ENCODE measurements at places on chromosomes 11 and 22. TPM values are rescaled to one million over a fixed set of nuclear protein-coding genes. Genes with fewer than 3 reads are reported as not detected.

GRCh38 chr22:22924369-22925145 lies 36.9 kb downstream of the IGLL5 start:
- H3K27me3 ChIP-seq, result no peaks in the 10 kb centered on the region
- no peaks in the 10 kb centered on the region for H3K4me1 ChIP-seq
- H3K36me3 ChIP-seq, result no peaks in the 10 kb centered on the region

GRCh38 chr11:31408201-31408600 lies 38.5 kb downstream of the DNAJC24 start:
- H3K27me3 ChIP-seq, result no peaks in the 10 kb centered on the region
- H3K4me3 ChIP-seq, result no peak overlapping the region
- no peak for DNase-seq
- H3K4me1 ChIP-seq, result no peaks in the 10 kb centered on the region
- no peaks in the 10 kb centered on the region for H3K36me3 ChIP-seq

- H3K36me3 ChIP-seq, result no peaks in the 10 kb centered on the region
- peaks cover 4% of the 10 kb centered on the region for H3K4me1 ChIP-seq
- DNase-seq, result no peak
- no peaks in the 10 kb centered on the region for H3K27me3 ChIP-seq
These were observed 27.4 kb upstream of the SEPTIN5 start for GRCh38 chr22:19686946-19687345.

DNA sequence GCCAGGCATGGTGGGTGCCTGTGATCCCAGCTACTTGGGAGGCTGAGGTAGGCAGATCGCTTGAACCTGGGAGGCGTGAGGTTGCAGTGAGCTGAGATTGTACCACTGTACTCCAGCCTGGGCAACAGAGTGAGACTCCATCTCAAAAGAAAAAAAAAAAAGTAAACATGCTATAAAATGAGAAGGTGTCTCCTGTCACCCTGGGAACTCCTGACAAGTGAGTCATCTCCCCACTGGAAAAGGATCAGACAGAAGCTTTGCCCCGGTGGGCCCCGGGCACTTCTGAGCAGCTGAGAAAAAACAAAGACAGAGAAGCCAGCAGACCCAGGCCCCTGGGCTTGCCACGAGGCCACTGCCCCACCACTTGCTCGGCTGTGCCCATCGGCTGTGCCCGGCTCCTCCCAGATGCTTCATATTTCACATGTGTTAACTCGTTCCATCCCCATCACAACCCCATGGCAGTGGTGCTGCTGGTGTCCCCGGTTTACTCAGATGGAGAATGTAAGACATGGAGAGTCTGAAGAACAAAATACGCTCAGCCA lies 22.3 kb downstream of the TTLL1 start:
- H3K36me3 ChIP-seq, result peaks cover 4% of the 10 kb centered on the region
- H3K27me3 ChIP-seq, result no peaks in the 10 kb centered on the region
- no peak overlapping the region for H3K27ac ChIP-seq
- no peaks in the 10 kb centered on the region for H3K4me1 ChIP-seq

- H3K4me1 ChIP-seq, result no peaks in the 10 kb centered on the region
- no peaks in the 10 kb centered on the region for H3K27me3 ChIP-seq
- H3K27ac ChIP-seq, result no peak overlapping the region
- no peaks in the 10 kb centered on the region for H3K36me3 ChIP-seq
- H3K4me3 ChIP-seq, result no peak overlapping the region
- DNase-seq, result no peak
These were observed 328.0 kb downstream of the MN1 start for GRCh38 chr22:27473533-27473932.

DNA sequence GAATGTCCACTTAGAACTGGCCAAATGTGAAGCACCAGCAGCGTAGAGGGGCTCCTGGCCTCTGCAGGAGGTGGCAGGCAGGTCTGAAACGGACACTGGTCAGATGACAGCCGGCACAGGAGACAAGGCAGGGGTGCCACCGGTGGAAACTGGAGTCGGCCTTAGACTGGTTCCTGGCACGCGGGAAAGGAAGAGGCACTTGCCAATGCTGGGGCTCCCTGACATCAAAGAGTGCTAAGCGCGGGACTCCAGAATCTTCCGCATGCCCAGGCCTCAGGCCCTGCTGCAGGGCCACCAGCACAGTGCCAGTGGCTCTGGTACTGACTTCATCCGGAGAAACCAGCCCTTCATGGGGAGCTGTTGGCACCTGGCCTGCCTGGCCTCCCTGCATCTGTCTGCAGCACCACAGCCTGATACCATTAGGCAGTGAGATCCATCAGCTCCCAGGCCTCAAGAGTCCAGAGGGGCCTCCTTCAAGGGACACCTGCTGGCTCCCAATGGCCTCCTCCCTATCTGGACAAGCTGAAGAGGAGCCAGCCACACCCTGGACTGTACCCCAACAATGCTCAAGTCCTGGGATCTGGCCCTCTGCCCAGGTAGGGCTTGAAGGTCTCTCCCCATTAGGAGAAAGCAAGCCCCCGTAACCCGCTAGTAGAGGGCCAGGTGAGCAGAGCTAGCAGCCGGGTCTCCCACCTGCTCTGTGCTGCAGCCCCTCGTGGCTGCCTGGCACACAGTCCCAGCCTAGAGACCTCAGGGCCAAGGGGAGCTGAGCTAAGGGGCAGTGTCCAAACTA lies 29.7 kb upstream of the GNB1L start:
- no peak overlapping the region for H3K4me3 ChIP-seq
- no peak overlapping the region for H3K27ac ChIP-seq
- peaks cover 10% of the 10 kb centered on the region for H3K36me3 ChIP-seq
- no peak for DNase-seq
- H3K27me3 ChIP-seq, result no peaks in the 10 kb centered on the region

GRCh38 chr22:42248995-42249394 lies 21.5 kb downstream of the TCF20 start:
- no peaks in the 10 kb centered on the region for H3K36me3 ChIP-seq
- DNase-seq, result no peak
- H3K27me3 ChIP-seq, result no peaks in the 10 kb centered on the region
- no peak overlapping the region for H3K27ac ChIP-seq
- no peak overlapping the region for H3K4me3 ChIP-seq

GRCh38 chr11:20161923-20162744 lies 1.9 kb upstream of the DBX1 start:
- no peak overlapping the region for H3K4me3 ChIP-seq
- DNase-seq, result no peak
- no peaks in the 10 kb centered on the region for H3K36me3 ChIP-seq
- no peak overlapping the region for H3K27ac ChIP-seq

DNA sequence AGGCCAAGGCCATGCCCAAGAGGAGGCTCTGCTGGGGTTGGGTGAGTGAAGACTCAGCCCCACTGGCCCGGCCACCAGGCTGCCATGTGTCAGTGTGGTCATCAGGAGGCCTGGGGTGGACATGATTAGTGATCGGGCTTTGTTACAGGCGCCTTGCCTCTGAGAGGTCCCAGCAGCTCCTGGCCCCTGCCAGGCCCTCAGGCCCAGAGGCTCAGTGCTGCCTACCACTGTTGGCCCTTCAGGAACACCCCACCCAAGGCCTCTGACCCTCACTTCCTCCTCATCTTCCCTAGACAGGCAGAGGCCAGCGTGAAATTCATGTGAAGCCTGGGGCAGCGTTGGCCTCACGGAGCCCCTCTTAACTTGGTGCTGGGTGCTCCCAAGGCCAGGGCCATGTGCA lies 2.2 kb downstream of the MRPL23 start:
- H3K27ac ChIP-seq, result no peak overlapping the region
- no peak overlapping the region for H3K4me3 ChIP-seq
- H3K36me3 ChIP-seq, result no peaks in the 10 kb centered on the region
- H3K27me3 ChIP-seq, result no peaks in the 10 kb centered on the region
- DNase-seq, result no peak
- no peaks in the 10 kb centered on the region for H3K4me1 ChIP-seq

Gene CCDC87
- total RNA-seq, result 0.26 TPM

Gene OR2AG2
- not detected for total RNA-seq

Gene CCDC89
- 0.24 TPM for total RNA-seq

Gene RIBC2
- total RNA-seq, result not detected

Gene KIAA1671
- total RNA-seq, result 21.7 TPM

Gene NOX4
- 5.9 TPM for total RNA-seq

Gene CYB5R2
- total RNA-seq, result 1.5 TPM
